Effector memory CD4-positive, alpha-beta T cell (primary cell): ENCODE measurements at places on chromosomes 11 and 22.

DNA sequence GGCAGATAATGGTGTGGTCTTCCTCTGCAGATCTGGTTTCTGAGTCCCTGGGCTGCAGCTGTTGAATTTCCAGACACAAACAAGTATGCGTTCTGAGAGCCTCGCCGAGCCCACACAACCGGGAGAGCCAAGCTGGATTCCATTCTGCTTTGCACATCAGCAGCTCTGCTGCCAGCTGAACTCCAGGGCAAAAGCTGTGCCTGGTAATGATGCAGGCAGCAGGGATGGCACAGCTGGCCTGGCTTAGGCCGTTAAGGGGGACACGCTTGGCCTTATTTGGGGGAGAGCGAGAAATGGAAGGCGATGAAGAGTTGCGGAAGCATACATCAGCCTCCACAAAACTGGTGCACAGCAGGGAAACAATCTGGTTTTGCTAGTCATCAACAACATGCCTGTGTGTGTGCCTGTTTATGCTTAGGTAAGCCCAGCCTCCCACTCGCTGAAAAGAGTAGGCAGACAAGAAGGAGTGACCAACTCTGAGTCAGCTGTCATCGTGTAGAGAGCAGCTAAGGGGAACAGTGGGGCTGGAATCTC lies 25.1 kb downstream of the ADAMTS8 start:
- DNase-seq = no peak

DNA sequence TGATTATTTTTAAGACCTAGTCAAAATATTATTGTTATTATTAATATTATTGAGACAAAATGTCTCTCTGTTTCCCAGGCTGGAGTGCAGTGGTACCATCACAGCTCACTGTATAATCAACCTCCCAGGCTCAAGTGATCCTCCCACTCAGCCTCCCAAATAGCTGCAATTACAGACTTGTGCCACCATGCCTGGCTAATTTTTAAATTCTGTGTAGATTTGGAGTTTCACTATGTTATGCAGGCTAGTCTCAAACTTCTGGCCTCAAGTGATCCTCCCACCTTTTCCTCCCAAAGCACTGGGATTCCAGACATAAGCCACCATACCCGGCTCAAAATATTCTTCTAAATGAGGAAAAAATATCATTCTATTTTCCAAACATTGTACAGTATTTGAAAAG lies 37.0 kb downstream of the SLC36A4 start:
- no peak for DNase-seq

DNA sequence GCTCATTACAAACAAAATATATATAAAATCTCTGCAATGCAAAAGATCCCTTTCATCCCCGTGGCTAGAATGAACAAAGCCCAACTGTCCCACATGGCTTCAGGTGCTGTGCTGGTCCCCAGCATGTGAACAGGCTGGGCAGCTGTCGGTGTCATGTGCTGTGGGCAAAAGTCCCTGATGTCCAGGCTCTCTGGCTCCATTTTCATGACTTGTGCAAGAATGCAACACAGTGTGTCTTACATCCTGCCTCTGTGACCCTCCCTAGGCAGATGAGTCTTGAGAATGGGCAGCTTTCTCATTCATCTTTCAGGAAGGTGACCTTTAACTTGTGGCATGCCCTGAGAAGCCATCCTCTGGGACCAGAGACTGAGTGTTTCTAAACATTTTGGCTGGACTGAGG lies 14.5 kb downstream of the GUCD1 start:
- DNase-seq = no peak

- no peak for DNase-seq
Measured at GRCh38 chr22:35479985-35480550, 60.6 kb upstream of the RASD2 start.

DNA sequence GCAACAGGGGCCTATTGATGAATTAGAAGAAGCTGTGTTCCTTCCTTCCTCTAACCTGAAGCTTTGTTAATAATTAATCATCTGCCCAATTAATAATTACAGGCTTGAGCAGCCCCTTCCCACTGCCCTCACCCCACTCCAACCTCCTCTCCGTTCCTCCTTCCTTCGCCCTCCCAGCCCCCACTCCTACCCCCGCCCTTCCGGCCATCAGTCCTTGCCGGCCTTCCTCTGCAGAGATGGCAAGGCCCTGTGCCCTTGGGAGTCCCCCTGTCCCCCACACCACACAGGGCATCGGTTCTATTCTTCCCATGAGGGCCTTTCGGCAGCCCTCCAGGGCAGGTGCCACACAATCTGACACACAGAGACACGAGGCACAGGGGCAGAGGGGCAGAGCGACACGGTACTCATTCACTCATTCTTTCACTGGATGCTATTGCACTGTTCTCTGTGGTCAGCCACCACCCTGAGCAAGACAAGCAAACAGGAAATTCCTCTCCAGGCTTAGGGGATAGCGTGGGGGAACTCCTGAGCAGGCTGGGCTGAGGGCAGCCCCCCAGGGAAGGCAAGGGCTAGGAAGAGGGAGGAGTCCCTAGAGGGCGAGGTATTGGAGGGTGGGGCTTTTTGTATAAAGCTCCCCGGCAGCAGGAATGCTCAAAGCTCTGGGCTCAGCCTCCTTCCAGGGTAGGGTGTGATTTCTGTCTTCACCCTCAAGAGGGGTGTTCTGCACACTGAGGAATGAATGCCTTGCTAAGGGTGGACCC lies 14.7 kb downstream of the MGAT3 start:
- no peak for DNase-seq
